ENCODE measurements at places on chromosomes 6 and 20. TPM values are rescaled to one million over a fixed set of nuclear protein-coding genes. Genes with fewer than 3 reads are reported as not detected.

The SALL4 gene
- 15.0 TPM for total RNA-seq

DNA sequence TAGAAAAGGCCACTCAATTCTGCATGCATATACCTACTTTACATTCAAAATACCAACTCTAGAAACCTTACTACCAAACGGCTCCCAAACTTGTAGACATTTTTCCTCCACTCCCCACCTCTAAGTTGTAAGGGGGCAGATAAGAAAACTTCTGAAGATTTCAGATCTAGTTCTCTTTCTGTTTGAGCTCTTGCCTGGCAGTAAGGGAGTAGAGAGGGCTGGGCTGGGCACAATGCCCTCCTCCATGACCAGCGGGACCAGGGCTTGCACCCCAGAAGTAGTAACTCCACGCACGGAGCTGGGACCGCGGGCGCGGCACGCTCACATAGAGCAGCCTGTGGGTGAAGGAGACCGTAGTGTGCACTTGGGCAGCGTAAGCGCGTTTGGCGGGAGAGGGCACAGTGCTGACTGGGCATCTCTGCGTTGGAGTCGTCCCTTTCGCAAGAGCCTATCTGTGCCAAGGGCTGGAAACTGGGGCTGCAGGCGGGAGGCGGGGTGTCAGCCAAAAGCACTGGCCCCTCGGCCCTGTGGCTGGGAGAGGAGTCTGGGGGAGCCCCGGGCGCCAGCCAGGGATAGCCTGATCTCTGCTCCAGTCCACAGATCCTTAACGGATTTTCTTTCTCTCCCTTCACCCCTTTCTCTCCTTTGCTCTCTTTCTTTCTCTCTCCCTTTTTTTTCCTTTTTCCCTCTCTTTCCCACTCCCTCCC, 32.4 kb downstream of the PHACTR1 start:
- peak; percentile 8 for DNase-seq
- H3K36me3 ChIP-seq: no peaks in the 10 kb centered on the region

DNA sequence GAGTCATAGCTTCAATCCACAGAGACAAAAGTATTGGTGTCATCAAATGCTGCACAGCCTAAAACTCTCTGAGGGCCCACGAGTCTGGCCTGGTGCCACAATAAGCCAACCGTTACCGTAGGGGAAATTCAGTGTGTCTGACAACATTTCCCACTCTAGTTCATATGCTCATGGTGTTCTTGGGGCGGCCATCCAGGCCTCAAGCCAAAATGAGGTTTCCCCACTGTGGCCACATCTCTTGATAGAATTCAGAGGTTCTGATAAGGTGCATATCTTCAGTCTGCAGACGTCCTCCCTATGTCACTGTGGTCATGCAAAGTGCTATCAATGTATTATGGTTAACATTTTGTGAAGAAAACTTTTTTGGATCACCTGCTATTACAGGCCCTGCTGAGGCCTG, 627.7 kb downstream of the QKI start:
- H3K4me1 ChIP-seq: peaks cover under 1% of the 10 kb centered on the region
- H3K36me3 ChIP-seq: no peaks in the 10 kb centered on the region
- no peak overlapping the region for H3K27ac ChIP-seq
- H3K27me3 ChIP-seq: no peaks in the 10 kb centered on the region
- DNase-seq: peak; percentile 2
- no peak overlapping the region for H3K4me3 ChIP-seq

The MRPL2 gene
- 47.4 TPM for total RNA-seq

The TMEM151B gene
- 0.09 TPM for total RNA-seq

- no peak overlapping the region for H3K4me3 ChIP-seq
- no peaks in the 10 kb centered on the region for H3K27me3 ChIP-seq
- no peak overlapping the region for H3K27ac ChIP-seq
- no peak for DNase-seq
- no peaks in the 10 kb centered on the region for H3K36me3 ChIP-seq
Observed at GRCh38 chr6:14567842-14568241, 450.3 kb downstream of the CD83 start.

The DEFB132 gene
- total RNA-seq: not detected

The TTLL9 gene
- 0.41 TPM for total RNA-seq

DNA sequence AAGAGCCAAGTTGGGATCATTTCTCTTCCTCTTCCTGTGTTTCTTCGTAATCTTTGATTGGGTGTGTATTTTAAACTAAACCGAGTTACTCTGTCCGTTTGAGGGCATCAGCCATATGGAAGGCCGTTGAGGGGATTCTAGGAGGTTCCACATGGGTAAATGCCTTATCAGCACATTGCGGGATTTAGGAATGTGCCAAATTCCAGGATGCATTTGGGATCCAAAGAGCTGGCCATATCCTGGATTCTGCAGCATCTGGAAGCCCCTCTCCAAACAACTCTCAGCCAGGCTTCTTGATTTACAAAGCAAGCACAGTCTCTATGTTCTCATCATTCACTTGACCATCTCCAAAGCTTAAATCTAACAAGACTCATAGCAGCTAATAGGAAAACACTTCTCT, 67.6 kb upstream of the RIN2 start:
- no peak overlapping the region for H3K4me3 ChIP-seq
- no peaks in the 10 kb centered on the region for H3K27me3 ChIP-seq

GRCh38 chr6:112575309-112575834, 228.2 kb downstream of the RFPL4B start:
- H3K27me3 ChIP-seq: no peaks in the 10 kb centered on the region
- H3K4me1 ChIP-seq: peaks cover 8% of the 10 kb centered on the region
- H3K36me3 ChIP-seq: no peaks in the 10 kb centered on the region
- DNase-seq: no peak

GRCh38 chr20:47235853-47236638, 120.5 kb downstream of the ZMYND8 start:
- H3K27me3 ChIP-seq: no peaks in the 10 kb centered on the region
- H3K27ac ChIP-seq: no peak overlapping the region
- no peak for DNase-seq
- H3K4me1 ChIP-seq: peaks cover 10% of the 10 kb centered on the region

GRCh38 chr6:153312634-153313033, 181.6 kb upstream of the RGS17 start:
- H3K27ac ChIP-seq: no peak overlapping the region
- no peaks in the 10 kb centered on the region for H3K4me1 ChIP-seq
- no peaks in the 10 kb centered on the region for H3K36me3 ChIP-seq
- no peaks in the 10 kb centered on the region for H3K27me3 ChIP-seq
- peak; percentile 18 for DNase-seq

The RALGAPB gene
- 40.2 TPM for total RNA-seq

The LAMA2 gene
- total RNA-seq: 1.7 TPM

- H3K36me3 ChIP-seq: no peaks in the 10 kb centered on the region
- no peak overlapping the region for H3K27ac ChIP-seq
- H3K4me3 ChIP-seq: no peak overlapping the region
- H3K4me1 ChIP-seq: no peaks in the 10 kb centered on the region
- peaks cover 14% of the 10 kb centered on the region for H3K27me3 ChIP-seq
Observed at GRCh38 chr20:1879369-1879768, 15.8 kb upstream of the SIRPA start.

Data from astrocyte (in vitro differentiated cells and primary cell).